NCI-H1092 (cell line): ENCODE measurements at places on chromosomes 12 and 14.

DNA sequence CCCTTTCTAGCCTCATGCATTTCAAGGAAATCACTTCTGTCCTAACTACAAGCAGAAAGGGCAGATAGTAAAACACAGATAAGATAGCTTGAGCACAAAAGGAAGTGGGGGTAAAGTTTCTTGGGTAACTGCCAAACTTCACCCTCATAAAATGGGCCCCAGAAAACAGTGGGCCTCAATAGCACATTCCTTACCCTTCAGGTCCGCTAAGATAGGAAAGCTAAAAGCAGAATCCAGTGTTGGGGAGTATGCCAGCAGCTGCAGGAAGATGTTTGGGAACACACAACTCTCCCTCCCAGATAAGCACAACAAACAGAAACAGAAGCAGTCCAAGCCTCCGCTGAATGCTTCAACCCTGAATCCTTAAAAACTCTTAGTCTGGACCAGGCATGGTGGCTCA, 110.9 kb upstream of the MGAT4C start:
- no peak for DNase-seq

DNA sequence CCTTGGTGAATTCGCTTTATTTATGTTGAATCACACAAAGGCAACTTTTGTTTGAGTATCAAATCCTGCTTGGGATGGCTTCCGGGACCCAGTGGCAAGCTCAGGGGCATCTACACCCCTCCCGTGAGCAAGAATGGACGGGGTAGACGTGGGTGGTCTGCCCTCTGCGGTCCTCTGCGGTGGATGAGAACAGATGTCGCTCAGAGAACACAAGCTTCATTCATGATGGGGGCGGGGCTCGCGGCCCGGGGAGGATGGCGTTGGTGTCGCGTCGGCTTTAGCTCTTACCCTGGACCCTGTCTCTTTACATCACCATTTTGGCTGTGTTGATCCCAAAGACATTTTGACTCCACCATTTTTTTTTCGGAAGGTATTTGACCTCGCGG, 158.5 kb upstream of the RTL1 start:
- DNase-seq: no peak

- peak; percentile 82 for DNase-seq
Measured at GRCh38 chr14:33848706-33849454, 102.0 kb downstream of the EGLN3 start.

GRCh38 chr12:75874441-75874840, 157.1 kb downstream of the PHLDA1 start:
- DNase-seq: no peak

GRCh38 chr12:50555471-50555885, 50.7 kb downstream of the DIP2B start:
- DNase-seq: no peak

- no peak for DNase-seq
Measured at GRCh38 chr14:49036984-49037516, 549.1 kb downstream of the RPS29 start.

GRCh38 chr14:68076451-68076850, 256.9 kb downstream of the RAD51B start:
- no peak for DNase-seq

DNA sequence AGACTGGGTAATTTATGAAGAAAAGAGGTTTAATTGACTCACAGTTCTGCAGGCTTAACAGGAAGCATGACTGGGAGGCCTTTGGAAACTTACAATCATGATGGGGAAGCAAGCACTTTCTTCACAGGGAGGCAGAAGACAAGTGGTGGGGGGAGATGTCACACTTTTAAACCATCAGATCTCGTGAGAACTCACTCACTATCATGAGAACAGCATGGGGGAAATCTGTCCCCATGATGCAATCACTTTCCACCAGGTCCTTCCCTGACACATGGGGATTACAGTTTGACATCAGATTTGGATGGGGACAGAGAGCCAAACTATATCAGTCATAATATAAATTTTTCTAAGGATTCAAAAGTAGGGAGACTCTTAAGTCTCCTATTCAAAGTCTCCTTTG, 46.0 kb downstream of the SPIC start:
- no peak for DNase-seq

DNA sequence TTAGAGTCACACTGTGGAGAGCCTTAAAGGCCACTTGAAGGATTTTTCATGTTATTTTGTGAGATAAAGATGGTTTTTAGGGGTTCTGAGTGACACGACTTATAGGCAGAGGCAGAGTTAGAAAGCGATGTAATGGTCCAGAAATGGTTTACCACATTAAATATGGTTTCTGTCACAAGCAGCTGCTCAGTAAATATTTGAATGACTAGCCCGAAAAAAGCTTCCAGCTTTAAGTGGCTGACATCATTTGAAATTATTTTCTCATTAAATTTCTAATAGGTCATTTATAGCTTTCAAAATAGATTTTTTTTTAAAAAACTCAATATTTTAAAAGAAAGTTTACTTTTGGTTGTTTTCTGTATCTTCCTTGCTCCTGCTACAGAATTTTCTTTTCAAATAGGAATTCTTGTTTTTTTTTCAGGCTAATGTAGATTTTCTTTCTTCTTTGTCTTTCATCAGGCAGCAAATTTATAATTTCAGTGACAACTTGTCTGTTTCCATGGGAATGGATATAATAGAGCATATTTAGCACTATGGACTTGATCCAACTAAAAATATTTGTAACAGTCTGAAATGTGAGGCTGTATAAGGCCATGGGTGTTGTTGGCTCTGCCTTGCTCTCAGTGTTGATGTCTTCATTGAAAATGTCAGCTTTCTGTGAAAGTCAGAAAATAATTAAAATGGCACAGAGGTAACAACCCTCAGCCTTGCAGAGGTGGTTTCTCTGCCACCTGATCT, 700.0 kb downstream of the TMTC2 start:
- no peak for DNase-seq

GRCh38 chr14:65916055-65916454, 503.5 kb downstream of the FUT8 start:
- no peak for DNase-seq

- no peak for DNase-seq
Measured at GRCh38 chr12:50203691-50204090, 36.5 kb upstream of the CERS5 start.

DNA sequence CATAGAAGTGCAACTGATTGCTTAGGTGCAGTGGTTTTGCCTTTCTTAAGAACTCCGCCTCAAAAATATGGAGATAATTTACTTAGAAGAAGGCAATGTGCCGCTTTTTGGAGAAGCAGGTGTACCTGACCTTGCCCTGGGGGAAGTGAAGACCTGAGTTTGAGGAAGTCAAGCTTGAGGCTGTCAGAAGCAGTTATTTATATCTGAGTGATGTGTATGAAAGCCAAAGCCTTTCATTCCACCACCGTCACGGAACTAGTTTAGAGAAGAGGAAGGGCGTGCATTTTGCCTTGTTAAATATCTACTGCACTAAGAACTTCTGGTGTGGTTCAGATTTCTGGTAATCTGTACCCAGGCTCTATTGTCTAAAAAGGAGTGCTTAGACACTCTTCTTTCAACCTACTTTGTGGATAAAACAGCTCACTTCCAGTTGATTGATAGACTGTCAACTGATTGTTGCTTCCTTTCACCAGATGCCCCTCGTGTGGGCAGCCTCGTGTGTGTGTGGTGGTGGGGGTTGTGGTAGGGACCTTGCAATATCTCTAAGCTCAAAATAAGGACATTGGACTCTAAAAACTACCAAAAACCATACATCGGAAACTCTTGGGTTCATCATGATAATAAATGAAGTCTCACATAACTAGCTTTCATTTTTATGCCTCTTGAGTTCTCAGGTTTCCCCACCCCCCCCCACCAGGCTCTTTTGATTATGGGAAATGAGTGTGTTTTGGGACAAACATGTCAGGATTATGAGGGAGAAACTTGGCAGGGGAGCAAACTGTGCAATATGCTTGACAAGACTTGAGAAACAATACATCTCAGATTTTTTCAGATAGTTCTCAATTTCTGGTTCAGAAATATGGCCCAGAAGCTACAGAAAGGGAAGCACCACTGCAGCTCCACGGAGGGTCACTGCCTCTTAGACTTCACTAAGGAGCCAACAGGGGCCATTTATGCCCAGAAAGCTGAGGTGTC, 78.6 kb downstream of the ARF6 start:
- DNase-seq: peak; percentile 30

GRCh38 chr14:50039734-50040400, 76.5 kb downstream of the VCPKMT start:
- DNase-seq: no peak

GRCh38 chr12:105386431-105386830, 55.9 kb downstream of the C12orf75 start:
- DNase-seq: no peak

- peak; percentile 20 for DNase-seq
Measured at GRCh38 chr12:106247674-106248311, at the start of gene CKAP4. Gene CKAP4 (minus strand): TSS chr12:106248020. CDS start chr12:106247851, 169 bp downstream.

DNA sequence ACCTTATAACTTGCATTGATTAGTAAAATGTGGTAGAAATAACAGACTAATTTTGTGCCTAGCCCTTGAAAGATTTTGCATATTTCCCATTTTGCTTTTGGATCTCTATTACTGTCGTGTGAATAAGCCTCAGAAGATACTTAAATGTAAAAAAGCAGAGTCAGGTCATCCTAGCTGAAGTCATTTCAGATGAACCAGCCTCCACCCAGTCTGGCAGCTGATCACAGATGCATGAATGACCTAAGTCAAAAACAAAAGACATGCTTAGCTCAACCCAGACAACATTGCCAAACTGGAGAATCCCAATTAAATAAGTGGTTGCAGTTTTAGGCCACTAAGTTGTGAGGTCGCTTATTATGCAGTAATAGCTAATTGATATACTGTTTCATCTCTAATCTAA, 349.9 kb downstream of the C12orf50 start:
- no peak for DNase-seq

GRCh38 chr12:97466000-97466399, 3.4 kb downstream of the RMST start:
- DNase-seq: no peak

DNA sequence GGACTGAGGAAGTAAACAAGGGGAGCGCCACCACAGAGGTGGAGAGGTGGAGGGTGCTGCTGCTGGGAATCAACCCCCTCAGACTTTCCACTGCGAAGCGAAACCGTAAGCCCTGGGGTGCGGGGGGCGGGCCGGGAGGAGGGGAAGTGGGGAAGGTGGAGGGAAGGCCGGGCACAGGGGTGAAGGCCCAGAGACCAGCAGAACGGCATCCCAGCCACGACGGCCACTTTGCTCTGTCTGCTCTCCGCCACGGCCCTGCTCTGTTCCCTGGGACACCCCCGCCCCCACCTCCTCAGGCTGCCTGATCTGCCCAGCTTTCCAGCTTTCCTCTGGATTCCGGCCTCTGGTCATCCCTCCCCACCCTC, at the start of gene LAG3:
Gene LAG3 (plus strand): TSS at position 190 of the 365 bp plus-strand sequence. CDS start 333 bp downstream, outside the sequence.
- DNase-seq: no peak

DNA sequence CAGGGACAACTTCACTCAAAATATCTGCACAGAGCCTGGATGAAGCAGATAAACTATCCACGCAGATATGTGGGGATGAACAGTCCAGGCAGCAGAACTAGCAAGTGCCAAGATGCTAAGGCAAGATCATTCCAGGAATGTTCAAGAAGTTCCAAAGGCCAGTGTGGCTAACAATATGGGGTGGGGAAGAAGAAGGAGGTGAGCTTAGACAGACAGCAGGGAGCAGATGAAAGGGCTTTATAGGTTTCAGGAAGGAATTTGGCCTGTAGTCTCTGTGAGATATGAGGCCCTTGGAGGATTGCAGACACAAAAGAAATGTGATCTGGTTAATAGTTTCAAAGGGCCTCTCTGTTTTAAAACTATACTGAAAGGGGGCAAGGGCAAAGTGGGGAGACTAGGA, 63.5 kb upstream of the PPM1H start:
- no peak for DNase-seq

DNA sequence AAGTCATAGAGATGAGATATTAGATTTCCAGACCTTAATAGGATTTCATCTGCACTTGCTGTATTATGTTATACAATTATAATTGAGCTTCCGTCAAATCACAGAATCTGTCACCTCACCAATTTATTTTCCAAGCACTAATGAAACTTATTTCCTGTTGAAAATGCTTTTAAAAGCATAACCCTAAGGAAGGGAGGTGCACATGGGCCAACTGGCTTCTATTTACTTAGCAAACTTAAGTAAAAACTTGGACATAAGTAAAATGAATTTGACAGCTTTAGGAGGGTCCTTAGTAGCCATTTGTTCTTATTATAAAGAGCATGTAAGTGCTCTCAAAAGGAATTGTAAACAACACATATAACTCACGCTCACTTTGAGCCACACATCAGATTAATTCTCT, 462.2 kb upstream of the TMPO start:
- DNase-seq: no peak

DNA sequence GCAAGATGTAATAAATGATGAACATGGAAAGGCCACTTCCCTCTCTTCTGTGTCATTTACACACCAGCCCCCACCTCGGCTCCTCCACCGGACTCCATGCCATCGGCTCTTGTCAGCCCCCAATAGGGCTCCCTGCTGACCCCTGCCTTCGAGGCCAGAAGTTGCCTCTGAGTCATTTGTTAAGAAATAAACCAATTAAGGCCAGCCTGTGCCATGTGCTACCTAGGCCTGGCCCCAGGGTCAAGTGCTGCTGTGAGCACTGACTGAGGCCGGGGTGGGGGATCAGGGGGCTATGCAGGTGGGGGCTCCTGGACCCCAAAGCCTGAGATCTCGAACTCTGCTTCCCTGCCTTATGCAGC, 53.2 kb downstream of the TESC start:
- DNase-seq: no peak

- DNase-seq: no peak
Measured at GRCh38 chr12:127145241-127145928, 1121.6 kb upstream of the TMEM132C start.

DNA sequence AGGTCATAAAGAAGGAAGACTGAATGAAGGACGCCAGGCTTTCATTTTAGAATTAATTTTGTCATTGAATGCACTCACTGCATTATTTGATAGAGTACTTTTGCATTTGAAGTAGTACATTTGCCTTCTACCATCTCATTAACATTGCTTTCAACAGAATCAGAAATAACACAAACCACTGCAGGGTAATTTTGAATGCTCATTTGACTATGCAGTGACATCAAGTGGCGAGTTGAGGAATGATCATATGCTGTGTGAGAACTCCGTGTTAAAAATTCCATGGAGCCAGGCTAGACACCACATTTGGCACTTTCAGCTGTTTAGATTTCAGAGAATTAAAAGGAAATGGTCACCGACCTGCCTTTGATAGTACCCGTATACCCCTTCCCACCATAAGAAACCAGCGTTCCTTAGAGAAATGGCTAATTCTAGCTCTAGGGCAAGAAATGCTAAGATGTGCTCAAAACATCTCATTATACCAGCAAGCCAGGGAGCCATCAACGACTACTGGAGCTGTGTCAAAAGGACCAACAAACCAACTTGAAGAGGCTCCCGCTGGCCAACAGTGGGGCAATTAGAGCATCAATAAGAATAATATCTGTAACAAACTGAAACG, 16.5 kb downstream of the HEBP1 start:
- DNase-seq: no peak
